Gastrocnemius medialis (tissue), 4 donors: ENCODE measurements at places on chromosomes 1 and 21.

DNA sequence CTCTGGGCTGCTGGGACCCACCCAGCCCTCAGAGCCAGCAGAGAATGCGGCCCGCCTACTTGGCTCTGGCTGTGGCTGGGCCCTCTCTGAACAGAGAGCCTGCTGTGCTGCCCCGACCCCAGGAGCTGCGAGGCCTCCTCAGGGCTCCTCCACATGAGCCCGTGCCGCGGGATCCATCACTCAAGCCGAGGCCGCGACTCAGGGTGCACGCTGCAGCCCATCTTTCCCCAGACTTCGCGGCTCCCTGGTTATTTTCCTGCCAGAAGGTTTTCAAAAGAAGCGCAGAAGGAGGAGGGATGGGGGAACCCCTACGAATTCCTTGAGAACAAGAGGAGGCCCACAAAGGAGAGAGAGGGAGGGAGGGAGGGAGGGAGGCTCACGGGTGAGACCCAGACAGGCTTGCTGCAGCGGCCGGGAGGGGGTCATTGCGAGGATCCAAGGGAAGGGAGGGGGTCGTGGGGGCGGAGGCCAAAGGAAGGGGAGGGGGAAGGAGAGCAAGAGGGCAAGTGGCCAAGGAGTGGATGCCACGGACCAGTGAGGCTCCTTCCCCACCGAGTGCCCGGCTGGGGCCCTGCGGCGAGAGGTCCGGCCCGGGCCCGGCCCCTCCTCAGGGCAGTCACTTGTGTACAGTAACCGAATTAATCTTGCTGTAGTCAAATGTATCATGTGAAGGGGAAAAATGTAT lies 146.8 kb downstream of the CASZ1 start:
- no peak for DNase-seq

GRCh38 chr1:231183639-231184590 lies 22.1 kb downstream of the TRIM67 start:
- DNase-seq: no peak

DNA sequence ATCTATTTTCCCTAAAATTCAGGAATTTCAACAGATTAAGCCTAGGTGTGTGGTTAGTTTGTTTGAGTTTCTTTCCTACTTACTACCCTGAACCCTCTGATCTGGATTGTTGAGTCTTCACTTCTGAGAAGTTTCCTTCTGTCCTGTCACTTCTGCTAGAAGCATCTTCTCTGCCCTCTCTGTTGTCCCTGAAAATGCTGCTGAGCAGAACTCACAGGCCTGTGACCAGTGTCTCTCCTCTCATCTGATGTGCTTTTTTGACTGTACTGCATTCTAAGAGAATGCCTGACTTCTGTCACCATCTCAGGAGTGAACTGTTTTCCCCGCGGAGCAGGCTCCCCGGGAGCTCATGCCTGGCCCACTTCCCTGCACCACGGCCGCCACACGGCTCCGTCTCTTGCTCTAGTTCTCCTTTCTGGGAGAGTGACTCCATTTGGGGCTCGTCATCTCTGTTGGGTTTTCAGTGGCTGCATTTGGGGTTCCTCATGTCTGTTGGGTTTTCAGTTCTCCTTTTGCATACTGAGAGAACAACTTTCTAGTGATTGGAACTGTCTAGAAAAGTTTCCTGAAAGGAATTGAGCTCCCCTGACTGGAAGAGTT lies 77.9 kb downstream of the POFUT2 start:
- no peak for DNase-seq

- no peak for DNase-seq
These were observed 89.8 kb downstream of the ABCA4 start for GRCh38 chr1:94031154-94031553.

DNA sequence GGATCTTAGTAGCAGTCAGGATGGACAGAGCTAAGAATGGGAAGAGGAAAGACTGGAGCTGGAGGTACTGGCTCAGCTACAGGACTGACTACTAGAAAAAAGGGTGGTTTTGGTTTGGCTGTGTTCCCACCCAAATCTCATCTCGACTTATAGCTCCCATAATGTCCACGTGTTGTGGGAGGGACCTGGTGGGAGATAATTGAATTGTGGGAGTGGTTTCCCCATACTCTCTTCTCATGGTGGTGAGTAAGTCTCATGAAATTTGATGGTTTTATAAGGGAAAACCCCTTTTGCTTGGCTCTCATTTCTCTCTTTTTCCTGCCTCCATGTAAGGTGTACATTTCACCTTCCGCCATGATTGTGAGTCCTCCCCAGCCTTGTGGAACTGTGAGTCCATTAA lies 466.5 kb upstream of the DEPDC1 start:
- DNase-seq: no peak

- DNase-seq: no peak
These were observed 11.3 kb downstream of the CCDC24 start for GRCh38 chr1:44002606-44003157.

DNA sequence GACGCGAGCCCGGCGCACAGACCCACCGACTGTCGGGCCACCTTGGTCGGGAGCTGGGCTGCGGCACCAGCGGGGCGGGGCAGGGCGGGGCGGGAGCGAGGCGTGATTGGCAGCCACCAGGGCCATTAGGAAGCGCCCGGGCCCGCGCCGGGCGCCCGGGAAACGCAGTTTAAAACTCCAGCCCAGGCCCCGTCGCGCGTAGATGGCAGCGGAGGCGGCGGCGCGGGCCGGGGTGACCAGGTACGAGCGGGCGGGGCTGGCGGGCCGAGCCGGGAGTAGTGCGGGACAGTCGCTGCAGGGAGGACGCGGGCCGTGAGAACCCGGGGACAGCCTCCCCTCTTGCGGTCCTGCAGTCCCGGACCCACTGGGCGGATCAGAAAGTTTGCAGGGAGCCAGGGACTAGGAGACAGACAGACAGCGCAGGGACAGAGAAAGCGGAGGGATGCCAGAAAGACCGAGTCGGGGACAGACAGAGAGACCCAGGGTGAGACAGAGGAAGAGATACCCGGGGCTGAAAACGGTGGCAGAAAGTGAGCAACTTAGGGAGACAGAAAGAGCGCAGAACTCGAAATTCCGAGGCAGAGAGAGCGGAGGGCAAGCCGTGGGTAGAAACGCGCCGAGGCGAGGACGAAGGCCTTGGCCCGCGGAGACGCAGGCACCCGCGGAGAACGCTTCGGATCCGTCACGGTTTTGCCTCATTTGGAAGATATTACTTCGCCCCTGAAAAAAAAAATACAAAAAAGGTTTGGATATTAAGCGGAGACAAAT lies at the start of gene DMBX1:
Gene DMBX1 (plus strand): TSS at position 199 of the 768 bp plus-strand sequence. CDS start 17,175 bp downstream, outside the sequence.
- no peak for DNase-seq

GRCh38 chr1:108075055-108075454 lies 110.1 kb upstream of the VAV3 start:
- DNase-seq: no peak

DNA sequence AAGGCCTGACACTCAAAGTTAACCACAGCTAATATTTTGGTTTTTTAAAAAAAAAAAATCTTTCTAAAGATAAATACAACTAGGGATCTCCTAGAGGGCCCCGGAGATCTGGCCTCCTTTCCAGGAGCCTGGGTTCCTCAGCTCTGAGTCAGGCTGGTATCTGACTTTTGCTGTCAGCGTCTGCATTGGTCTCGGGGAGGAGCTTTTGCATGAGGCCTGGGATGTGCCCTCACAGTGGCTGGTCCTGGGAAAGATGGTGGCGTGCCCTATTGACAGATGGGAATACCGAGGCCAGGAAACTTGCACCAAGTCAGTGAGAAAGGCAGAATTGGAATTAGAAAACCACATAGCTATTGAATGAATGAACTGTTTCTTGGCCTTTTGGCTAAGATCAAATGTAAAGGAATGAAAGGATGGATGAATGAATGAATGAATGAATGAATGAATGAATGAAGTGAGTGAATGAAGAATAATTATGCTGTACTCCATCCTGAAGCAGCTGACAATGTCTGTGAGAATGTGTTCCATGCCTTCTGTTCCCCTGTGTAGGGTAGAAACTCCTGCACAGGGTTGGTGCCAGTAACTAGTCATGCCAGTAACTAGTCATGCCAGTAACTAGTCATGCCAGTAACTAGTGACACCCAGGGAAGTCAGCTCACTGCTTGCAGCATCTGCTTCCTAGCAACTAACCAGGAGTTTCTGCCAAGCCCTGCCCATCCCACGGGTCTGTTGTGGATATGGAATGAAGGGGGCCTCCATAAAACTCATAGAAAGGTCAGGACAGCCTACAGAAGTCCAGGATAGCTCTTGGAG lies 242.5 kb upstream of the VAMP3 start:
- no peak for DNase-seq

- DNase-seq: no peak
These were observed 42.2 kb downstream of the H3-3A start for GRCh38 chr1:226104671-226105121.

DNA sequence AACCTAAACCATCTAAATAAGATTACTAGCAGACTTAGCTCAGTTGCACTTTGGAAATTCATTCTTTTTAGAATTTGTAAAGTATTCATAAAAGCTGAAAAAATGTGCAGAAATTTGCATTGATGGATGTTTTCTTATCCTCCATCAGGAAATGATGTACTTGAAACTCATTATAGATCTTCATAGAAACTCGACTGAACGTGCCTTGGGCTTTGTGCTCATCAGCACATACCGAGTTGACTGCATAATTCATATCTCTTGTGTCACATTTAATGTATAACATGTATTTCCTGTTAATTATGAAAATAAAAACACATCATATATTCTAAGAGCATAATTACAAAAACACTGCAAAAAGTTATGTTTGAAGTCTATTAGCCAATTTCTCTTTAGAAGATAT lies 290.9 kb upstream of the NR5A2 start:
- no peak for DNase-seq

GRCh38 chr1:24295535-24295934 lies 23.6 kb upstream of the GRHL3 start:
- no peak for DNase-seq

- DNase-seq: no peak
These were observed 29.8 kb downstream of the MEGF6 start for GRCh38 chr1:3581296-3582036.

GRCh38 chr1:227768125-227768439 lies 32.8 kb downstream of the SNAP47 start:
- DNase-seq: no peak

- no peak for DNase-seq
These were observed 7.7 kb upstream of the ATP1A4 start for GRCh38 chr1:160143695-160144094.

- no peak for DNase-seq
These were observed 38.8 kb downstream of the POFUT2 start for GRCh38 chr21:45248893-45249381.

- DNase-seq: no peak
These were observed 20.5 kb downstream of the AHDC1 start for GRCh38 chr1:27583479-27583878.

- no peak for DNase-seq
These were observed 8.7 kb upstream of the RIT1 start for GRCh38 chr1:155919801-155920200.

- DNase-seq: no peak
These were observed 38.2 kb downstream of the CTNNBIP1 start for GRCh38 chr1:9871707-9872425.

DNA sequence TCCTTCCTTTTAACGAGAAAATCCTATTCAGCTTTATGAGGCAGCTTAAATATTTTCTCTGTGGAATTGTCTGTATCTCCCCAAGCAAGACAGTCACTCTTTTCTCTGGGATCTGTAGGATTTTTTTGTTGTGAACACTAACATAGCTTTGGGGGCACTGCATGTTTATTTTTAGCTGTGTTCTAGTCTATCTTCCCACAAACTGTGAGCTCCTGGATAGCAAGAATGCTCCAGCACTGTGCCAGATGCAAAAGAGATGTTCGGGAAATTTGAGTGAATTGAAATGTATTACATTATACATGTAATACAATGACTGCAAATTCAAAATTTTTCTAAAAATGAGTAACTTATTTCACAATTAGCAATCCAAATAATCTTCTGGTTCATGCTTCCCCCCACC lies 282.2 kb downstream of the PLPP3 start:
- no peak for DNase-seq
